ENCODE measurements at places on chromosomes 13 and 19.

DNA sequence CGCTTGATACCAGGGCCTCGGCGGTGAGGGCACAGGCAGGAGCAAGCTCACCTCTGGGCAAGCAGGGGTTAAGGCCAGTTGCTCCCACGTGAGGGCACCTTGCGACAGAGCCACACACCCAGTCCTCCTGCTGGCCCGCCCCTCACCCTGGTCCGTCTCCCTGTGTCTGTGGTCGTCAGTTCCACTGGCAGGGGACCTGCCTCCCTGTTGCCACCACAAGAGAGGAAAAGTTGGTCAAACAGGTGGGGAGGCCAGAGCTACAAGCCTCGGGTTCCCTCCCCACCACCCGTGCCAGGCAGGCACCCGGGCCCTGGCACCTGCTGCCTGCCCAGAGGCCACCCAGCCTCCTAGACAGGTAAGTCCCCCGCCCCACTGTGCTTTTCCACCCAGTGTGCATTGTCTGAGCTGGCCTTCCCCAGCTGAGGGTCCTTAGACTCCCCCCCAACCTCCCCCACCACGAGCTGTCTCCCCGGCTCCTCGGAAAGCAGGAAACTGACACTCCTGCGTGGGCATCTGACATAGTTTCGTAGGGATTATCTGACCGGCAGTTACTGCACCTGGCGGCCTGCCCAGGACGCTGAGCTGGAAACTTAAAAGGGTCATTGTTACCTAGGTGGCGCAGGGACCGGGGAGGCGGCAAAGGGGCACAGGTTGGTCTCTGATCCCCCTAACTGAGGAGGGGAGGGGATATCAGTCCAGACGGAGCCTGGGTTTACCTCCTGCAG is at the start of gene TJP3:
Gene TJP3, plus strand, starts transcription at position 178 of the 725 bp plus-strand sequence. CDS start 20,049 bp downstream, outside the sequence.
- no peak for DNase-seq

GRCh38 chr13:64672751-64673150 is 2557.4 kb downstream of the PCDH9 start:
- peak; percentile 66 for DNase-seq

DNA sequence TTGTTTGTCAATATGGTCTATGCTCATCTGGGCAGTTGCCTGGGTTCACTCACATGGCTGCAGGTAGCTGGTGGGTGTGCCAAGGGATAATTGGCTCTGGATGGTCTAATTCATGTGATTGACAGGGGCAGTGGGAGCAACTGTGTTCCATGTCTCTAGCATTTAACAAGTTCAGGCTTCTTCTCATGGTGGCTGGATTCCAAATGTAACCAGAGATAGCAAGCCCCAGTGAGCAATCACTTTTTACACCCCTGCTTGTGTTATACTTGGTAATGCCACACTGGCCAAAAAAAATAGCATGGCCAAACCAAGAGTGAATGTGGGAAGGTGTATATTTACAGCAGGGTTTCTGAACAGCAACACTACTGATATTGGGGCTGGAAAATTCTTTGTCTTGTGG is 89.6 kb upstream of the TNFSF11 start:
- DNase-seq, result no peak

GRCh38 chr13:33184112-33184490 is 101.5 kb downstream of the STARD13 start:
- DNase-seq, result no peak

GRCh38 chr13:98490195-98490836 is 86.6 kb downstream of the STK24 start:
- no peak for DNase-seq

DNA sequence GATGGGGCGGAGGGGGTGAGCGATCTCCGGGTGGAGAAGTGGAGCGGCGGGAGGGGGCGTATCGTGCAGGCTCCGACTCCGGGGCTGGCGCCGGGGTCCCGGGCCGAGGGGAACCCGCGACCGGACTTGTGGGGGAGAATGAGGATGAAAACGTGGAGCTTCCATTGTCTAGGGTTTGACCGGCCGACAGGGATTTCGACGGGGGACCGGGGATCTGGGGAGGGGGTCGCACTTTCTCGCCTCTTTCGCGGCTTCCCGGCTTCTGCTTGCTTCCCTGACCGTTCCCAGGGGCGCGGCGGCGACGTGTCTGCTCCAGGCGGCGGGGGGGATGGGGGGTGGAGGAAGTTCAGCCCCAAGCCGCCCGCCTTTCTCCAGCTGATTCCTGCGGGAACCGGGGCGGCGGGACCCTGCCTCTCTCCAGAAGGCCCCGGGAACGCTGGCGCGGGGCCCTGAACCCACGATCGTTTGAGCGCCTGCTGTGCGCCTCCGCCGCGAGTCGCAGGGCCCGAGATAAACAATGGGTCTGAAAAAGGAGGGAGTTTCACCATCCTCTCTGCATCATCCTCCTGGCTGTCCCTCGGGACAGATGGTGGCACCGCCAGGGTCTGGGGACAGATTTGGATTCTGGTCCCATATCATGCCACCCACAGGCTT is 790 bp downstream of the TPM4 start:
- DNase-seq, result no peak

DNA sequence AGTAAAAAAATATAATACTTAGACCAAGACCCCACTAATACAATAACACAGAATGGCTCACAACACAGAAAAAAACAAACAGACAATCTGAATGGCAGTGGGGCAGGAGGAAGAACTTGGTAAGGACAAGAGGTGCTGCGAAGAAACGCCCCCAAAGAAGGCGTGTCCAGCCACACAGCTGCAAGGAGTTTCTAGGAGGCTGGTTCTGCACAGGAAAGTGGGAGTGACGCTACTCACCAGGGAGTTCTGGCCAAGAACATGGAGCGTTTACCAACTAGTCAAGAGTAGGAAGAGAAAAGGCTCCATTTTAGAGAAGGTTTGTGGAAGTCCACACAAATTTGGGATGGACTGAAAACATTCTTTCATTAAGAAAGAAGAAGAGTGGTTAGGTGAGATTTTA is 95.3 kb upstream of the SLC15A1 start:
- no peak for DNase-seq

DNA sequence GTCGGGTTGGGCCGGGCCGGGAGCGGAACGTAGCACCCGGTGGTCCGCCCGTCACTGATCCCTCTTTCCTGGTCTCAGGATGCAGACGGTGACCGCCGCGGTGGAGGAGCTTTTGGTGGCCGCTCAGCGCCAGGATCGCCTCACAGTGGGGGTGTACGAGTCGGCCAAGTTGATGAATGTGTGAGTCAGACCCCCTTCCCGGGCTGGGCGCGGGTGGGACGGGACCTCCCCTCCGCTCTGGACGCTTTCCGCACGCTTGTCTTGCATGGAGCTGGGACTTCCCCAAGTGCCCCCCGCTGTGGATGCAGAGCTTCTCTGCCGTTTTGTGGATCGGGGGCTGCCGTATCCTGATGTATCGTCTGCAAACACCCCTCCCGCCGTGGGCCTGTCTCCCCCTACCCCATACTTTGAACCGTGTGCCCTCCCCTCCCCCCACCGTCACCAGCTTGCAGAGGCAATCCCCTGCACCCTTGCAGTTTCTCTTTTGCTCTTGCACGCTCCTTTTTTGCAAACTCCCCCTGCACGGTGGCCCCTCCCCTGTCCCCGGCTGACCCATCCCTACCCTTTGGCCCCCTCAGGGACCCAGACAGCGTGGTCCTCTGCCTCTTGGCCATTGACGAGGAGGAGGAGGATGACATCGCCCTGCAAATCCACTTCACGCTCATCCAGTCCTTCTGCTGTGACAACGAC is 669 bp downstream of the GADD45B start:
- no peak for DNase-seq

DNA sequence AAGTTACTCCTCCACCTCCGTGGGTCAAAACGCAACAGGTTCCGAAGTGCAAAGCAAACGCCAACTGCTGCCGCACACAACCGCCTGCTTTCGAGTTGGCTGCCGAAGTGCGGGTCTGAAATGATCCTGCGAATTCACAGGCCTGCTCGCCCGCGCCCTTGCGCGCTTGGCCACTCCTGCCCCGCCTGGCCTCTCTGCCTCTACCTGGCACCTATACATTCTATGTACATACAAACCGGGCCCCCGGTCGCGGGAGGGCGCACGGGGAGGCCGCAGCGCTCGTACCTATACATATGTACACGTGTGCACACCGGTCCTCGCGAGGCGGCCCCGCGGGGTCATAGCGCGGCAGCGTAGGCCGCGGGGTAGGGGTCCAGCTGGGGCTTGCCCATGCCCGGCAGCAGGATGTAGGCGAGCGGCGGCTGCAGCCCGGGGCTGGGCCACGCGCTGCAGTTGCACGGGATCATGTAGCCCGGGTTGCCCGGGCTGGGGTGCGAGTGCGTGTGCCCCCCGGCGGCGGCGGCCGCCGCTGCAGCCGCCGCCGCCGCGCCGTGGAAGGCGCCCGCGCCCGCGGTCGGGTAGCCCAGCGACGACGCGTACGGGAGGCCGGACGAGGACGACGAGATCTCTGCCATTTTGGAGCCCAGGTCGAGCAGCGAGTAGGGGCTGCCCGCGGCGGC is 1.3 kb downstream of the SOX21 start:
- no peak for DNase-seq

DNA sequence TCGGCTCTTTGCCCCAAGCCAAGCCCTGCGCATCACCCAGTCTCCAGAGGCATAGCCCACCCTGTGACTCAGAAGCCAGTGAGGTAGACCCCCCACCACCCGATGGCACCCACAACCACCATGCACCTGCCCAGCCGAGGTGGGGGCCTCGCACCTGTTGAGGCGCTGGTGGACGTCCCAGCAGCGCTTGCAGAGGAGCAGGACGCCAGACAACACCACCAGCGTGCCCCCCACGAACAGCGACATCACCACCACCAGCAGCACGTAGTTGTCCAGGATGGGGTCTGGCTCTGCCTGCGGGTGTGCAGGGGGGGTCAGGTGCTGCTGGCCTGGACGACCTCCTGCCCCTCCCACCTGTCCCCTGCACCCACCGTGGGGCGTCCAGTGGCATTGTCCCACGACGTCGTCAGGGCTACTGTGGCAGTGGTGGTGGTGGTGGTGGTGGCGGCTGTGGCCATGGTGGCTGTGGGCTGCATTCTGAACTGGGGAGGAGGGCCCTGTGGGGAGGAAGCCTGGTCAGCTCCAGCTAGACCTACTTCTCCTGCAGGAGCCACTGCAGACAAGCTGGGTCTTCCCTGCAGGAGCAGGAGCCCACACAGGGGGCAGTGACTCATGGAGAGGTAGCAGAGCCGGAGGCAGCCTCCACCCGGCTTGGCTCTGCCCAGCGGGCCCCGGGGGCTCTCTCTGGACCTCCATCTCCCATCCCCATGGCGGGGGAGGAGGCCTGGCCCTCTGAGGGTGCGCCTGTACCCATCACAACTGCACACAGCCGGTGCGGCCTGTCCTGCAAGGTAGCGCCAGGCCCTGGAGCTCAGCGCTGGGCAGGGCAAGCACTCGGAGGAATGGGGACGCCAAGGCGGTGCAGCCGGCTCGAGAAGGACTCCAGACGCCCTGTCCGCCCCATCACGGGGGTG is 1.9 kb downstream of the CBARP start:
- DNase-seq, result no peak

DNA sequence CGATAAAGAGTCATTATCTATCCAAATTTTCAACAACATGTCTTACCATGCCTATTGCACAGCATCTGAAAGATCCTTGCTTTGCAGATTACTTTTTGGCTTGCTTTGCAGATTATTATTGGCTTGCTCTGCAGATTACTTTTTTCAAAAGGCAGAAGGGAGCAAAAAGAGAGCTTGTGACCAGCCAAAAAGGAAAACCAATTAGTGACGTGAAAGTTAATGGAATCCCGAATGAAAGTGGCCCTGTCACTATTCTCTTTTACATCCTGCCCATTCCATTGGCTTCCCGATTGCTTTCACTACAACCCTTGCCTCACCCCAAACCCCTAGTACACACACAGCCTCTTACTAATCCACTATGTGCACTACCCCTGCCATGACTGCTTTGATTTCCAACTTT is 81.3 kb downstream of the LHFPL6 start:
- no peak for DNase-seq

GRCh38 chr13:29423050-29423449 is 172.4 kb downstream of the SLC7A1 start:
- no peak for DNase-seq

DNA sequence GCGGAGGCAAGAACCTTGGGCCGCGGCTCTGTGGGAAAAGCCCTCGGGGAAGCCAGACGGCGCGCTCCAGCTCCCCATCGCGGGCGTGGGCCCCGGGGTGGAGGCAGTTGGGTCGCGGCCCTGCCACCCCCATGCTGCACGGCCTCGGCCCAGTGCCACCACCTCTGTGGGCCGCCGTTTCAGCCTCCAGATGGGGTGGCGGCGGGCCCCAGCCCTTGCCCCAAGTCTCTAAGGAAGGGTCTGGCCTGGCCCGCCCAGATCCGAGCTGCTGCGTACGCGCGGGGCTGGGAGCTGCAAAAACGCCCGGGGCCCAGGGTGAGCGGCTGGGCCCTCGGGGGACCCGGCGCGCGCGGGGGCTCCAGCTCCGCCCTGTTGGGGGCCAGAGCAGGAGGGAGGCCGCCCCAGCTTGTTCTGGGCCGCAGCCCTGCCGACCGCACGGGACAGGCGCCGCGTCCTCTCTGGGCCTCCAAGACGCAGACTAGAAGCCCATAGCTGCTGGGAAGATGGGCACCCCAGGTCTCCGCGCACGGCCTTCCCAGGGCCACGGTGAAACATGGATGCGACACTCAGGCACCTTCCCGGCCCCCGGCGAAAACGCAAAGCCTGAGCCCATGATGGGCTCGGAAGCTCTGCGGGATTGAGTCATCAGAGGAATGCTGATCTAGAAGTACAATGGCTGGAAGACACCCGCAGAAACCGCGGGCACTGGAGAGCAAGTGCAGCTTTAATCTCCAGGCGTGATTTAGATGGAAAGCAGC is 110.1 kb downstream of the KCTD15 start:
- no peak for DNase-seq

GRCh38 chr19:8196271-8196927 is 12.8 kb upstream of the CERS4 start:
- no peak for DNase-seq

DNA sequence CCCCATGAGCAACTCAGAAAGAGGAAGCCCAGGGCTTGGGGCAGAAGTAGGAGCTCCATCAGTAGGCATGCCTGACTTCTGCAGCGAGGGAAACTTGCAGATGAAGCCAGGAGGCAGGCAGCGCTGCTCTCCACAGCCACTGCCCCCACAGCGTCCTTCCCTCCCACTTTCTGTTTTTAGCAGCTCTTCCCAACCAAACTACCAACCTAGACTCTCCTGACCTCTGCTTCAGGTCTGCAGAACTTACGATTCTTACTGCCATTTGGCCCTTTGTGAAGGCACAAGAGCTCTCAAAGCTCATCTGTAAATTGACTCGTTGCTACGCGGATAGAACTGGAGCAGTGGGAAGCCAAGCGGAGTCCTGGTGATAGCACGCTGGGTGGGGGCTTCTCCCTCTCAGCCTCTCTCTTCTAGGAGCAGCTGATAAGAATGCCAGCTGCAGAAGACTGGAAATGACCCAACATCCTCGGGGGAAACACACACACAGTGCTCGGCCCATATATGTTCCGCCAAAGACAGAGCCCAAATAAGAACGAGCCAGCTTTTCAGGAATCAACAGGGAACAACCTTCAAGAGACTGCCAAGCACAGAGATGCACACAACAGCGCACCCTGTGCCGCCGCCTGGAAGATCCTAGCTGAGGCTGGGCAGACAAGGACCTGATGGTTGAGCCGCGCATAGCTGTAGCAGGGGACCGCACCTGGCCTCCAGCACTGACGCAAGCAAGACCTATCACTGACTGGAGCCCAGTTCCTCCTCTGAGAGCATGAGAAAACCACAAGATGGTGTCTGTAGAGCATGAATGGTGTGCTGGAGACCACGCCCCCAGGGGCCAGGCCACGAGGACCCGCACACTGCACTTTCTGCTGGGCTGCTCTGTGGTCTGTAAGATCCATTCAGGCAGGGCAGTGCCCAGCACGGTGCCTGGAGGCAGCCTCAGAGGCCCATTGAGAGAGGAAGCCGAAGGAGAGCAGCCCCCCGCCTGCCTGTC is 15.9 kb upstream of the SLC35E1 start:
- DNase-seq, result peak; percentile 59

GRCh38 chr13:19952850-19953249 is 5.7 kb upstream of the ZMYM2 start:
- peak; percentile 69 for DNase-seq

GRCh38 chr19:10270180-10270615 is 722 bp upstream of the ICAM1 start:
- no peak for DNase-seq

Measured in foreskin keratinocyte (primary cell).